ENCODE measurements at places on chromosomes 4 and X.

DNA sequence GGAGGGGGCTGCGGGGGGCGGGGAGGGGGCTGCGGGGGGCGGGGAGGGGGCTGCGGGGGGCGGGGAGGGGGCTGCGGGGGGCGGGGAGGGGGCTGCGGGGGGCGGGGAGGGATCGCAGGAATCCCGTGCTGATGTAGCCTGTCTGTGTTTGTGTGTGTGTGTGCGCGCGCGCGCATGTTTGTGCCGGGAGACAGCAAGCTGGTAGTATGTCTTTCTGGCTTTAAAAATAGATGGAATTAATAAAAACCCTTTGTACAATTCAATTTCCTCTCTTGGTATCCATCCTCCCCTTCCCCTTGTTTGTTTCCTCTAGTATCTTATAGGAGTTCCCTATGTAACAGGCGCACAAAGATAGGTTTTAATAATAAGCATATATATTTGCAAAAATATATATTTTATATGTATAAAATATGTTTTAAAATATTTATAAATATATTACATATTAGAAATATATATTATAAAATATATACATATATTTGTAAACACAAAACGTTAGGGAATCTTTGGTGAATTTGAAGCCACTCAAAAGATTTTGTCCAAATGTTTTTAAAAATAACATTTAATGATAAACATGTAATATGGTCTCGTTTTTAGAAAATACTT, 782 bp downstream of the ARHGAP24 start:
- DNase-seq: no peak

DNA sequence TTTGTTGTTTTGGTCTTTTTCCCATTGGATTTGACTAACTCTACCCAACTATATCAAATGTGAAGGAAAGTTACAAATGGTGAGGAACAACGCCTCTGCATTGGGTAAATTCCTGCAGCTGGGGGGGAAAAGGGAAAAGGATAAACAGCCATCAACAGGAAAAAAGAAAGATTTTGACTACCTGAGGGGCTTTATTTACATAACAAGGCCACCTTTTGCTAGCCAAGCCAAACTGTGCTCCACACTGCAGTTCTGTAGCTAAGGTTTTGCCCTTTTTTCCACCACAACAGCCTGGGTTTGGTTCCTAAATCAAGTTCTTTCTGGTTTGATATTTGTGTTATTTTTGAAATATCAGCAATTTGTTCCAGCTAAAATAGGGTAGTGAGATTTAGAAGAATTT, 40.8 kb downstream of the RHOXF2B start:
- DNase-seq: no peak

GRCh38 chrX:119201570-119201969, 34.5 kb upstream of the PGRMC1 start:
- no peak for DNase-seq

DNA sequence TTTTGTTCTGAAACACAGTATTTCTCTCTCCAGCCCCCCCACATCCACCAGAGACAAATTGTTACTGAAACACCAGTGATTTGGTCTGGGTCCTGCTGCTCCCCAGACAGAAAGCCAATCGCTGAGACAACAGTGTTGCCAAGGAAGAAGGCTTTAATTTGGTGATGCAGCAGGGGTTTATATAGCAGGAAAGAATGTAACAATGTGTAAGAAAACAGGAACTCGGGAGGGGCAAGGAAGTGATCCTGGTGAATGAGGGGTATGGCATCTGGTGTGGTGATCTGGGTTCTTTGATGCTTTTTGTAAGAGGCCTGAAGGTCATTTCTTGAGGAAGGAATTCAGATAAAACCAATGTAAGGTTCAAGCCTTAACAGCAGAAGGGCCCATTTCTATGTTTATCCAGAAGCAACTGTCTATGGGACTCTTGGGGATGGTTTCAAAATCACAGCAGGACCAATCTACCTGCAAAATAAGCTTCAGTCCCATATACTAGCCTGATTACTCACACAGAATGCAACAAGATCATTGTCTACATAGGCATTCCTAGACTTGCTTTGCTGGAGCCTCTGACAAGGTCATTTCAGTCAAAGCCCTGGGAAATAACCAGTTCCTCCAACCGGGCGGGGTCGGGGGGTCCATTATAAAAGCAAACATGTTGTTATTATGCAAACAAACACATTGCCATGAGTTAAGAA, 445.2 kb upstream of the ZFP42 start:
- DNase-seq: no peak

GRCh38 chr4:93867416-93868001, 39.0 kb downstream of the ATOH1 start:
- no peak for DNase-seq

GRCh38 chr4:54274264-54274663, 45.2 kb downstream of the PDGFRA start:
- no peak for DNase-seq
